GOT3 (cell line): ENCODE measurements at places on chromosomes 2 and 18.
A peak's percentile ranks its signal among the peaks of the same experiment; 100 is the strongest.

DNA sequence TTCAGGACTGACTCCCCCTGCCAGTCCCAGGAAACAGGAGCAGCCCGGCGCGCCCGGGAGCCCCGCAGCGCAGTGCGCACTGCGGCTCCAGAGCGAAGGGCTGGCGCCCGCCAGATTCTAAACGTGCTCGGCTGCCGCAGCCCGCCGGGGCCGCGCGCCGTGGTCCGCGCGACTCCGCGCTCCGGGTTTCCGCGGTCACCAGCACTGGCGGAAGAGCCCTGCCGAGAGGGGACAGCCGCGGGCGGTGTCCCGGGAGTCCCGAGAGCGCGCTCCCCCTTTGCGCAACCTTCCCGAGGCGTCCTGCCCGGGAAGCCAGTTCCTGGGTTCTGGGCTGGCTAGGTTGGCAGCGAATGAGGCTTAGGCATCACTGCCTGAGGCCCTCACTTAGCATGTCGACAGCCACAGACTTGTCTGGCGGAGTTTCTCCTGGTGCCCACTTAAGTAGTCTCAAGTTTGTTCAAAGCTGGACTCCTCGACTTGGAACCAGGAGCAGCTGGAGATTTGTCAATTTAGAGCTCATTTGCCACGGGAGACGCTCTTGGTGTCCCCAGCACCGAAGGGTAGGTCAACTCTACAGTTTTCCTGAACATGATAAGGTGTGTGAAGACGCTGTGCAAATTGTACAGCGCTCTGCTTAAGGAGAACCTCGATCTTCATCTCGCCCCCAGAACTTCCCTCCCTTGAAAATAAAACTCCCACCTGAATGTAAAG, 1.5 kb upstream of the VSNL1 start:
- DNase-seq: peak; percentile 11

GRCh38 chr18:40243607-40244006, 1711.4 kb upstream of the PIK3C3 start:
- DNase-seq: no peak

DNA sequence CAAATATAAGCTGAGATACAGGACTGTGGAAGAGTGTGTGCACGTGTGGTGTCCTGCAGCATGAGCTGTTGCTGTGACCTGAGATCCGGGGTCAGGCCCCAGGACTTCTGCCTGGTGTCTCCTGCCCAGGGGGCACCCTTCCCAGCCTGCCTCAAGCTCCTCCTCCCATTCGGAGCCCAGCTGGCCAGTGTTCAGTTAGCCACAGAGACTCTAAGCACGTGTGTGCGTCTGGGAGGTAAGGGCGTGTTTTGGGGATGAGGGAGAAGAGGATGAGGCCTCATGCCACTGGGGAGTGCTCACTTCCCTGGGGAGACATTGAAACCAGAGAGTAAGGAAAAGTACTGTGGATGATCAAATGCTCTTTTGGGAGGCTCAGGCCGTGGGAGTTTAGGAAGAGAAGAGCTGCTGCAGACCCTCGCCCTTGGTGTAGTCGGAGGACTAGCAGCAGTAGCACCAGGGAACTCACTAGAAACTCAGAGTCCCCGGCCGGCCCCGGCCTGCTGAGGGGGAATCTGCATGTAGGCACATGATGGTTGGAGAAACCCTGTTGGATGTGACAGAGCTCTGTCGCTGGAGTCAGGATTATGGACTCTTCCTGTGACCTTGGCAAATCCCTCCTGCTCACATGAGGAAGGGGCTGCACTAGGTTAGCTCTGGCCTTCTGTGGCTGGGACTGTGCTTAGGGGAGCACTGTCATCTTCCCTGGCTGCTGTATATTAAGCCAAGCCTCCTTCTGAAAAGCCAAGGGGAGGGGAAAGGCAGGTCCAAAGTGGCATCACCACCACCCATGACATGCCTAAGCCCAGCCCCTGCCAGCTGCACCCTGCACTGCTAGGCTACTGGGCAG, 231.1 kb downstream of the DYSF start:
- DNase-seq: no peak

- no peak for DNase-seq
Observed at GRCh38 chr2:217852555-217853211, 150.1 kb downstream of the TNS1 start.

- no peak for DNase-seq
Observed at GRCh38 chr18:3154214-3154613, 65.6 kb downstream of the MYOM1 start.

GRCh38 chr2:2229626-2230432, 101.2 kb downstream of the MYT1L start:
- no peak for DNase-seq

DNA sequence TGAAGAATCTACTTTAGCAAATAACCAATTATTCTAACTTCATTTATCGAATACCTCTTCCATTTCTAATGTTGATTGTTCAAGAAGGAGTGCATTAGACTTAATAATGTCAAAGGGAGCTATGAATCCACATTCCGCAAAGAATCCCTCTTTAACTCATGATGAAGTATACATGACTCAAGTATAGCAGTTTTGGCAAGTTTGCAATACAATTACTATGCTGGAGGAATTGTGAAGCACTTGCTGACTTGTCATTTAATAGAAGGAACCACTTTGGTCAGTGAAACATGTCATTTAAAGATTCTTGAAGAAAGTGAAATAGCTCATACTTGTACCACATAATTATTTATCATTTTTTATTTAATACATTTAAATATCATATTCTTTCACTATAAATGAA, 125.1 kb downstream of the SLC39A10 start:
- no peak for DNase-seq
